ENCODE measurements at places on chromosomes 7 and 10.

DNA sequence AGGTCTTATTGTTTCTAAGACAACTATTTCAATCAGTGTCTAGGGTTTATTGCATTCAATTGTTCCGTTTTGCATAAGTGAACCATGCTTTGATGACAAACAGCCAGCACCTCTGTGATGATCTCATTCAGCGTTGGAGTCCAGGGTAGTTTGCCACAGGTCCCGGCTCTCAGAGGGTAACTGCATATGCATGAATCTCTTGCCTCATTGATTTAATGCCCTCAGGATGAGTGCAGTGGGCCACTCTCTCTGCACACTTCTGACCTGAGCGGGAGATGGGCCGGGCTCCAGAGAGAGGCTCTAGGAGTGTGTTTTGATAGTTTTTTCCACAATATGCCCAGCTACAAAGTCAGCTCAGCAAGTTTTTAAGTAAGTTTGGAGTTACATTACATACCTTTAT is 83.9 kb downstream of the HECW1 start:
- no peak for DNase-seq

- DNase-seq, result peak; percentile 71
These were observed 166.3 kb downstream of the NEURL1 start for GRCh38 chr10:103659674-103660363.

DNA sequence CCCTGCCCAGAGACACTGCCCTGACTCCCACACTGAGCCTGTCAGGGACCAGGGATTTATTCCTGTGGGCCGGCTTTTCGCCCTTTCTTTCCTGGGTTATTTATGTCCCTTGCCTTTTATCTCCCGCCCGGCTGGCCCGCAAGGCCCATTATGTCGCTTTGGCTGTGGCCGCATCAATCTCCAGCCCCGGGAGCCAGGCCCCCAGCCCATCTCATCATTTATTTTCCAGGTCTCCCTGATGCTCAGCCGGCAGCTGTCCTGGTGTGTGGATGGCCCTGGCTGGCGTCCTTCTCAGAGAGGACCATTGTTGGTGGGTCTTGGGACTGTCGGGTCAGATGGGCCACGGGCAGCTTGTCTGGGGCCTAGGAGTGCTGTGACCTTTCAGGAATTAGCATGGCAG is 82.3 kb downstream of the FAM241B start:
- DNase-seq, result no peak

GRCh38 chr7:22192801-22193200 is 164.2 kb downstream of the RAPGEF5 start:
- DNase-seq, result no peak

- DNase-seq, result no peak
These were observed 234.0 kb downstream of the TNS3 start for GRCh38 chr7:47347816-47348385.

DNA sequence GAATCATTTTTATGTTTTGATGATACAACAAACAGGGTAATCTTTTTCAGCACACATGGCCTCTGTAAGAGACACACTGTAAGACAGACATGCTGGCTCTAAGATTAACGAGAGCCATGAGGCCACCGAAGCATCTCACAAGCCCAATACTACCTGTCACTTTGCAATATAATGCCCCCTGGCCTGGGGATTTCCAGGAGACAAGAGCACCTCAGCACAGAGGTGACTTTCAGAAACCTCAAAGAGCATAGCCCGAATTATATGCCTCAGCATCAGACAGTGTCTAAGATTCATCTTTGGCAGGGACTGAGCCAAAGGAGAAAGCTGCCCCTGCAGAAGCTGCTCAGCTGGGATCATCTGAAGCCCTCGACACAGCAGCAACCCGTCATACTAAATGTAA is 44.2 kb upstream of the TMEM213 start:
- DNase-seq, result peak; percentile 38

DNA sequence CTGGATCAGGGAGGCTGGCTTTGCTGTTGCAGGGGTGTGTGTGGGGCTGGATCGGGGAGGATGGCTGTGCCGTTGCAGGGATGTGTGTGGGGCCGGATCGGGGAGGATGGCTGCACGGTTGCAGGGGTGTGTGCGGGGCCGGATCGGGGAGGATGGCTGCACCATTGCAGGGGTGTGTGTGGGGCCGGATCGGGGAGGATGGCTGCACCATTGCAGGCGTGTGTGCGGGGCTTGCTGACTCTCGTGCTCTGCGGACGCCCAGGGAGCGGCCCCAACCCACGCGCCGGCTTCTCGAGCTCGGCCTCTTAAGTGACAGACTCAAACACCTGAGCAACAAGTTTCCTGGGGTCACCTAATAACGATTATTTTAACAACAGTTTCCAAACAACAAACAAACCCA is 518.2 kb downstream of the DNAJB6 start:
- DNase-seq, result no peak

DNA sequence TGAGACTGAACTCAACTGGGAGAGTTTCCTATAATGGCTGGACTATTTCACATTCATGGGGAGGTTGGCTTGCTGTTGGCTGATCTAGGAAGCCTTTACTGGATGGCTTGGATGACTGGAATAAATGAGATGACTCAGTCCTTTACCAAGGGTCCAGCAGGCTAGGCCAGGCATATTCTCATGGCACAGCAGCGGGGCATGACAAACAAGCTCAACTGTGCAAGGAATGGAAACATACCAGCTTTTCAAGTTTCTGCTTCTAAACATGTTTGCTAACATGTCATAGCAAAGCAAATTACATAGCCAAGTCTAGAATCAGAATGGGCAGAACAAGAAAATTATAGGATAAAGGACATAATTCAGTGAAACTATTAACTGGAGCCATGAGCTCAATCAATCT is 46.8 kb upstream of the CRTAC1 start:
- no peak for DNase-seq

- no peak for DNase-seq
These were observed 12.7 kb upstream of the PURB start for GRCh38 chr7:44898039-44898438.

- no peak for DNase-seq
These were observed 20.2 kb upstream of the PDGFA start for GRCh38 chr7:539731-540411.

- DNase-seq, result no peak
These were observed 4.4 kb downstream of the PSPH start for GRCh38 chr7:56046721-56047445.

GRCh38 chr7:105644937-105645336 is 63.6 kb upstream of the EFCAB10 start:
- no peak for DNase-seq

- no peak for DNase-seq
These were observed 97.6 kb upstream of the DGKB start for GRCh38 chr7:15000157-15000556.

GRCh38 chr7:120774481-120774880 is 83.5 kb downstream of the TSPAN12 start:
- no peak for DNase-seq

DNA sequence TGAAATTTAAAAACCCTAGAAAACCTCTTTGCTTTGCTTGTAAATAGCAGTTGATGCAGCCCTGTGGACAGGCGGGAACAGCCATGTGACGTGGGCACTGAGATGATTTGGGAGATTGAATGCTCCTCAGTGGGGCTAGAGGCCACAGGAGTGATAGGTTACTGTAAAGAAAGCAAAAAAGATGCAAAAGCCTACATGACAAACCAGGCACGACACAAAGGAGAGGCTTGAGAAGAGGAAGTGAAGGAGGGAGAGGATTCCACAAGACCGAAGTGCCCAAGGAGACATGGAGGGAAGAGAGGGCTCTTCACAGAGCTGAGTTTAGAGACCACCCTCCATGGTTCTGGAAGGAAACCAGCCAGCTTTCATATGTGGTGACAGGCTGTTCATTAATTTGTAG is 25.7 kb downstream of the IKZF1 start:
- peak; percentile 10 for DNase-seq

DNA sequence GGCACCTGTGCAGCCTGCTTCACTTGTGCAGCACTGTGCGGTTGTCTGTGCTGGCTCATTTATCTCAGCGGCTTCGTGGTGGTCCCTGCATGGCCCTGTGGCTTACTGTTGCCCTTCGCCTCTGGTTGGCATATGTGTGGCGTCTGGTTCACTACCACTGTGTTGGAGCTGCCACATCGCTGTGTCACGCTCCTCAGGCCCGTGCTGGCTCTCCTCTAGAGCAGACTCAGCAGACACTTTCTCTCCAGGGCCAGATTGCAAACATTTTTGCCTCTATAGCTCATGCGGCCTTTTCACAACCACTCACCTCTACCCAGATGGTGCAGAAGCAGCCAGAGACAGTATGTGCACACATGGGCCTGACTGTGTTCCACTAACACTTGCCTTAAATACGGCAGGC is 37.9 kb downstream of the PPP2R2D start:
- DNase-seq, result no peak

GRCh38 chr7:114502454-114503254 is 88.0 kb downstream of the FOXP2 start:
- DNase-seq, result no peak
